ENCODE measurements at places on chromosomes 1 and 21. TPM values are rescaled to one million over a fixed set of nuclear protein-coding genes. Genes with fewer than 3 reads are reported as not detected.

- DNase-seq, result no peak
These were observed 51.7 kb downstream of the CAPZB start for GRCh38 chr1:19433719-19433998.

Gene LRRC52
- total RNA-seq, result not detected

- DNase-seq, result no peak
These were observed 6.6 kb upstream of the ETV3L start for GRCh38 chr1:157105988-157106812.

DNA sequence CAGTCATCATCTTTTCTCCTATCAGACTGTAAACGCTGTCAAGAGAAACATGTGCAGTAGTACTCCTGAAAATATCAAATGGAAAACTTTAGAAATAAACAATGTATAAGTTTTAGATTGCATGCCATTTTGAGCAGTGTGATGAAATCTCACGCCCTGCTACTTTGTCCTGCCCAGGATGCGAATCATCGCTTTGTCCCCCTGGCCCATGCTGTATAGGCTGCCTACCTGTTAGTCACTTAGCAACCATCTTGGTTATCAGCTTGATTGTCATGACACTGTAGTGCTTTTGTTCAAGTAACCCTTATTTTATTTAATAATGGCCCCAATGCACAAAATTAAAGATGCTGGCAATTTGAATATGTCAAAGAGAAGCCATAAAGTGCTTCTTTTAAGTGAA lies 363.0 kb downstream of the ZP4 start:
- DNase-seq, result no peak

Gene NR0B2
- total RNA-seq, result not detected

DNA sequence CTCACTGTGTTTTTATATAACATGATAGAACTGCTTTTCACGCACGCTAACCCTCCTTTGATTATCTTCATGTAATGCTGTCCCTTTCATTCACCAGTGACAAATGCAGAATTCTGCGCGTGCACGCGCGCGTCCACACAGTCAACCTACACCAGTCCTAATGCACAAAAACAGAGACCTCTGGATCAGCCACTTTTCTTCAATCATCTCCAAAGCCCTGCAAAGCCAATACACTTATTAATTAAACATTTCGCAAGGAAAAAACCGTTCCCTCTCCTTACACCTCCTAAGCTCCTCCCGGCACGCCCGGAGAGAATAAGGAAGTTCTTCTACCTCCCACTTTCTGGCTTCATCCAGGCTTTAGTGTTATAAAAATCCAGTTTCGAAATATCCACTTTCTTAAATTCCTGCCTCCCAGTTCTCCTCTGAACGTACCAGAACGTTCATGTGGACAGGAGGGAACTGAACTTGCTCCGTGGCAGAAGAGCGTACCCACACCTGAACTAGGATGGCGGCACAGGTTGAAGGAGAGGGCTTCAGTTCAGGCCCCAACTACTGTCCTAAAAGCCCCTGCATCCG lies 4.6 kb downstream of the LMX1A start:
- DNase-seq, result no peak
